ENCODE measurements at places on chromosomes 7 and 10. TPM values are rescaled to one million over a fixed set of nuclear protein-coding genes. Genes with fewer than 3 reads are reported as not detected.

CEP41 gene
- 12.1 TPM for total RNA-seq

POMZP3 gene
- 3.6 TPM for total RNA-seq

CAMK1D gene
- 2.2 TPM for total RNA-seq

ACTR3C gene
- 11.6 TPM for total RNA-seq

GBX1 gene
- total RNA-seq, result not detected

ADAMTS14 gene
- total RNA-seq, result not detected

GPR26 gene
- total RNA-seq, result not detected

RBM20 gene
- under 0.01 TPM for total RNA-seq

FAM24B gene
- total RNA-seq, result 4.1 TPM

ADAP1 gene
- total RNA-seq, result 18.3 TPM

HOXA3 gene
- total RNA-seq, result 1.7 TPM

CRHR2 gene
- not detected for total RNA-seq

FKBP14 gene
- total RNA-seq, result 27.2 TPM

NKX1-2 gene
- 2.2 TPM for total RNA-seq

Measured in tracheal epithelial cell (primary cell).